ENCODE measurements at places on chromosomes 5 and 9.
A peak's percentile ranks its signal among the peaks of the same experiment; 100 is the strongest.

- peak; percentile 2 for DNase-seq
Measured at GRCh38 chr9:1083325-1083913, 33.3 kb downstream of the DMRT2 start.

GRCh38 chr9:114461468-114461867 lies 43.8 kb downstream of the WHRN start:
- peak; percentile 39 for DNase-seq

DNA sequence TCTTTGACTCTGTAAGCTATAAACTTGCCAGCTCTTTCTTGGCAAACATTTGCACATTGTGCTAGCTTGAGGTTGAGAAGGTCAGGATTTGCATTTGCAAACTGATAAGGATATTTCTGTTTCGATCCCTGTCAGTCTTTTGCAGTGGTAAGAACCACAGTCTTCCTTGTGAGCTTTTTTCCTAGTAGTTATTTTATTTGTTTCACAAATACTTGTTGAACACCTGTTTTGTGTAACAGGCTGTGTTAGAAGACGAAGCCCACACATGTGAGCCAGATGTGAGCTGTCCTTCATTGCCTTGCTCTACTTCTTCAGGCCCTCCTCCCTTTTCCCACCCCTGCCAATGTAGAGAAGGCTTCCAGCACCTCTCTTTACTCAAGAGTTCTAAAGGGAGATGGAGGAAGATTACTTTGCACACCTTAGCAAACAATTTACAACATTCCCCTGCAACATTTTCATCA lies 327.0 kb upstream of the KLF4 start:
- DNase-seq: no peak

DNA sequence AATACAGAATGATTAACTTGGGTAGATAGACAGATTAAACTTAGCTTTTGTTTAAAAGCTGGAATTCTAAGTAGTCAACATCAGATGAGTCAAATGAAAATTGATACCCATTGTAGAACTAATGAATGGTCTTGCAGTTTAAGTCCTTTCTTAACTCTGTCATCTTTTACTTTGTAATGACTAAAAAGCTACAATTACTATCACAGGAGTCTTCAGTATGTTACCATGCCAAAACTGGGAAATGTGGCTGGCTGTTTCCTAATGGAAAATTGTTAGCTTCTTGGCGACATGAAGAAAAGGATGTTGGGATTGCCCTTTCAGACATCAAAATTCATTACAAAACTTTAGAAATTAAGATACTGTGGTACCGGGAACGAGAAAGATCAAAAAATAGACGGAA lies 20.2 kb upstream of the ANXA1 start:
- no peak for DNase-seq

DNA sequence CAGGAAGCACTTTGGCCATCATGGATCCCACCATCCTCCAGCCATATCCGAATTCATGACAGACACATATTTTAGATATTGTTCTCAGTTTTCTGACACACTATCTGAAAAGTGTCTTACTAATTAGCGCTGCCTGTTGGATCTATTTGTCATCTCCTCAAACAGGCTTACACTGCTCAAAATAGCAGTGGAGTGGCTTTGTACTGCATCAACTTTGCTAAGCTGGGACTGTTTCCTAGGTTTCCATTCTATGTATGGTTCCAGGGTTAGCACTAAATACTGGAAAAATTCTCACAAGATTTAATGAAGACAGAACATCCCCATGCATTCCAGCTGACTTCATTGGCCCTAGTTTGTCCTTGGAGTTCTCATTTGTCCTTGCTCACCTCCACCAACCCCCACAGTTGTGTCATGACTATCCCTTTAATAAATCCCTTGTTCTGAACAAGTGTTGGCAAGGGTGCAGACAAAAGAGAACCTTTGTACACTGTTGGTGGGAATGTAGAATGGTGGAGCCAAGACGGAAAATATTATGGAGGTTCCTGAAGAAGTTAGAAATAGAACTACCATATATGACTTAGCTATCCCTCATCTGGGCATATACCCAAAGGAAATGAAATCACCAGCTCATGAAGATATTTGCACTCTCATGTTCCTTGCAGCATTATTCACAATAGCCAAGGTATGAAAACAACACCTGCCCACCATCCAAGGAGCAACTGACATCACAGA lies 136.5 kb upstream of the RAI14 start:
- DNase-seq: no peak

DNA sequence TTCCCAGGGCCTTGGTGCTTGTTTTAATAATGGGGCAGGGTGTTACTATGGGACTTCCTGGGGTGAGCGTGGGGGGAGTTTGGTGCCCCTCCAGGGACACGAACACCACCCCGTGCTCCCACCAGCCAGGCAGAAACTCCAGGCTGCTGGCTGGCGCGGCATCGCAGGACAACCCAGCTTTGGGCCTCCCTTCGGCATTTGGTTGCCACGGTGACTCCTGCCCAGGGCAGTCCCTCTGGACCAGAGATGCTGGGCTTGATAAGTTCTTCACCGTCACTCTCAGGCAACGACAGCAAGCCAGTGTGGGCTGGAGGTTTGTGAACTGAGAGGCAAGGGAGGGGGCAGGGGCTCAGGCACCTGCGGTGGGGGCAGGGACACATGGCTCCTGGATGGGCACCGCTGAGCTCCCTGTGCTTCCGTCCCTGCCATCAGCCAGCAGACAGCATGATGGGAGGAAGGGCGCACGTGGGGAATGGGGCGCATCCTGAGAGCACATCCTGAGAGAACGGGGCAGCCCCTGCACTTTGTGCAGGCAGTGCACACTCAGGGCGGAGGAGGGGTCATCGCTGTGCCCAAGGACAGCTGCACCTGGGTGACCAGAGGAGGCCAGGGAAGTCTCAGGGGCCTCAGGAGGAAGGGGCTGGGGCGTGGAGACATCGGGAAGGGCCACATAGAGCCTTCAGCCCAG lies 116.4 kb downstream of the RXRA start:
- DNase-seq: peak; percentile 52

GRCh38 chr5:90866915-90867731 lies 308.5 kb downstream of the ADGRV1 start:
- no peak for DNase-seq

- DNase-seq: no peak
Measured at GRCh38 chr5:159304961-159305595, 25.2 kb downstream of the IL12B start.

GRCh38 chr9:32839013-32839885 lies 55.9 kb downstream of the TMEM215 start:
- peak; percentile 38 for DNase-seq

DNA sequence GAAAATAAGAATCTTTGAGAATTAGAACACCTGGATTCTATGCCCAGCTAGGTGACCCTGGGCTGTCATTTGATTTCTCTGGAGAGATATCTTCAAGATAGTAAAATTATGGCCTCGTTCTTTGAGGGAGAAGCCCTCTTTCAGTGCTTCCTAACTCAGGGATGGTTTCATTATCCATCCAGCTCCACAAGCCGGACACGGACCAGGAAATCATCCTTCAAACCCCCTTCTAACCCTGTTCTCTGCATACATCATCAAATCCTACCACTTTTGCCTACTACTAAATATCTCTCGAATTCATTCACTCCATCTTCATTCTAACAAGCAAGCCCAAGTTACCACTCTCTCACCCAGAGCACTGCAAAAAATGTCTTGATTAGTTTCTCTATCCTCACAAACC lies 57.2 kb downstream of the MAPKAP1 start:
- DNase-seq: no peak

GRCh38 chr9:85940275-85940831 lies 593 bp upstream of the NAA35 start:
- DNase-seq: no peak

DNA sequence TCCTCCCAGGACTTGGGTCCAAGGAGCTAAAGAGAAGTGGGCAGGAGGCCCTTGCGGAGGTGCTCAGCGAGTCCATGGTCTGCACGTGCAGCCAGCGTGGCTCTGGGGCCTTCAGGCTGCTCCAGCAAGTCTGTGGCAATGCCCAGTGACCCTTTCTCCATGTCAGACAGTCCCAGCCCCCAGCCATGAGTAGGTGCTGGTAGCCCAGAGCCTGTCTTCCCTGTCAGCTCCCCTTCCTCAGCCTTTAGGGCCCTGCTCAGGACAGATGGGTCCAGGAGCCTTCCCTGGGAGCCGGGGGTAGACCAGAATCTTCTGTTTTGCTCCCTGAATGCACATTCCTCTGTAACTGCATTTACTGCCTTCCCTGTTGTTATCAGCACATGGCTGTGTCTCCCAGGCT lies 147.2 kb upstream of the IRX2 start:
- DNase-seq: no peak
